ENCODE measurements at places on chromosomes 1 and 21. TPM values are rescaled to one million over a fixed set of nuclear protein-coding genes. Genes with fewer than 3 reads are reported as not detected.

Gene SPTA1
- 1.8 TPM for total RNA-seq

Gene LRRIQ3
- total RNA-seq: 0.81 TPM

Gene AKR1A1
- total RNA-seq: 145 TPM

Gene CLEC20A
- not detected for total RNA-seq

Gene CENPS
- total RNA-seq: 13.4 TPM

Gene UTS2
- total RNA-seq: not detected

Gene F5
- total RNA-seq: not detected

Gene PRKACB
- 21.2 TPM for total RNA-seq

Gene AK5
- total RNA-seq: 0.18 TPM

Gene TRABD2B
- 0.60 TPM for total RNA-seq

Gene PTGS2
- 0.35 TPM for total RNA-seq

Gene FAM163A
- total RNA-seq: 0.42 TPM

Gene C1orf146
- not detected for total RNA-seq

Gene NCAM2
- total RNA-seq: 0.45 TPM

Gene WNT3A
- not detected for total RNA-seq

Gene C1orf159
- 21.8 TPM for total RNA-seq

Gene SH3D21
- 21.5 TPM for total RNA-seq

Measured in cardiac muscle cell (in vitro differentiated cells and primary cell).